Effector CD4-positive, alpha-beta T cell (primary cell): ENCODE measurements at places on chromosomes 13 and 19.

- no peak for DNase-seq
Observed at GRCh38 chr13:96229356-96229755, 139.4 kb downstream of the HS6ST3 start.

DNA sequence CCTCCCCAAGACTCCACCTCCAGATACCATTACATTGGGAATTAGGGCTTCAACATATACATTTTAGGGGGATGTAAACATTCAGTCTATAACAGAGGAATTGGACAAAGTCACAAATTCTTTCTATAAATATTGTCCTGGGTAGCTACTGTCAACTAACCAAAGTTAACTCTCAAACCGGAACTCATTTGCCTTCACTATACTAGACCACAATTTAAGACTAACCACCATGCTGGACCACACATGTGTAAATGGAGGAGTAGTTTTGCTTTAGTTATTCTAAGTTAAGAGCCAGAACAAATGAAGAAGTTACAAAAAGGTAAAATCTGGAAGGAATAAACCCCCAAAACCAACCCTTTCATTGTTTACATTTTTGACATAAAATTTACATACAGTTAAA is 222.8 kb downstream of the NDFIP2 start:
- DNase-seq, result no peak

DNA sequence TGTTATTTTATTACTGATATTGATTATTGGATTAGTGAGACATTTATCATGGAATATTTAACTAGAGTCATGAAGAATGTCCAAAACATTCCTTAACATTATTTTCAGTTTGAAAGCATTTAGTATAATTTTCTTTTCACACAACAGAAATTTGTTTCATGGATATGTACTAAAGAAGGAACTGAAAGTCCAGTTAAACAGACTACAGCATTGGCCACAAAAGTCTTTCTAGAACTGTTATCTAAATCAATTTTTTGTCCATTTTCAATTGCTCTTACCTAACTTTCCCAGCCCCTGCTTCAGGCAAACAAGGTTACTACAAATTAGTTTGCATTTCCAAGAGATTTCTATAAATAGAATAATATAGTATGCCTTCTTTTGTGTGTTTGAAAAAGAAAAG is 1018.0 kb upstream of the PCDH20 start:
- DNase-seq, result no peak

- DNase-seq, result no peak
Observed at GRCh38 chr13:32707471-32707870, 121.2 kb downstream of the PDS5B start.

DNA sequence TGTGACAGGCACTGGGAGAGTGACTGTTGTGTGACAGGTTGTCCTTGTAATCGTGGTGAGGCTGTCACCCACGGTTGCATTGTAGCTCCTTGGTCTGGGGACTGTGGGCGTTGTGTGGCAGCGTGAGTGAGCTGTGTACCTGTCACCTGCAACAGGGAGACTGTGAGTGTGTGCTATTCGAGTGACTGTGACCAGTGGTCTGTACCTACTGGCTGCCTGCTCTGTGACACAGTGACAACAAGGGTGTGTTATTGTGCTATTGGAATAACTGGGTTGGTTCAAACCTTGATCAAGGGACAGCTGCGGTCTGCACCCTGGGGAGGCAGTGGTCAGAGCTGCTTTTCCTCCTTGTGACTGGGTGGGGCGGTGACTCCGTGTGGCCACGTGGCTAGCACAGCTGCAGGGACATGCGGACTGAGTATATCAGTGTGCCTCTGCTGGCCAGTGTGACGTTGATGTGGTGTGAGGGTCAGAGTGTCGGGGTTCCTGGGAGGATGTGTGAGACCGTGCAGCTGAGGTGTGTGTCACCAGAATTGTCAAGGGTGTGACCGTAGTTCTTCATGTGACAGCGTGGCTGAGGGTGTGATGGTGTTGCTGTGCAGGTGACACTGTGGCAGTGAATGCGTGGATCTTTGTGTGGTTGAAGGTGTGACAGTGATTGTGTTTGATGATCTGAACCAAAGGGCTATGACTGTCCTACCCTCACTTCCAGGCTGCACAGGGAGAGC is 10.1 kb upstream of the NFIX start:
- DNase-seq, result no peak

DNA sequence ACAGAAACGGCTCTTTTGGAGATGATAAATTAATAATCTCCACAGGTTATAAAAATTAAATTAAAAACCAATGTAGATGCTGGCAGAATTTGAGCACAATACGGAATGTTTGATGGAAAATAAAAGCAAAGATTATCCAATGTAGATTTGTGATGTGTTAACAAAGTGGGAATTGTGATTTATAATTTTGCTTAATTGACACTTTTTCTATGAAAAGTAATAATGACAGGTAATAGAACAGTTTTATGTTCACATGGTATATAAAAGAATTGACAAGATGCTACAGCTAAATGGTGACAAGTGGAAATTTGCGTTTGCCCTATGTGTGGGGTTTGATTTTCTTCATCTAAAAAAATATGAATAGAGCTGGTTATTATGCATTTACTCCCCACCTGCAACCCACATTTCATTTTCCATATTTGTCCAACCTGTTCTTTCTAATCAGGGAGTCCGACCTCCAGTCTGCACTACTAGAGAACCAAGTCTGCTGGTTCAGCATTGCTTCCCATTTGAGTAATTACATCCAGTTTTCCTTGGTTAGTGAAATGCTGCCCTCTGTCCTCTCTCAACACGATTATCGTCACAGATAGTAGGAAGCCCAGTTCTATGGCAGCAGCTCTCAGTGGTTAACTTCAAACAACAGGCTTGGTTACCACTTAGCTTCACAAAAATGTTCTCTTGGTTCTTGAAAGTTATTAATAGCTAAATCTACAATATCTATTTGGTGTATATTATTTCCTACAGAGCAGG is 61.4 kb upstream of the SLITRK1 start:
- no peak for DNase-seq

DNA sequence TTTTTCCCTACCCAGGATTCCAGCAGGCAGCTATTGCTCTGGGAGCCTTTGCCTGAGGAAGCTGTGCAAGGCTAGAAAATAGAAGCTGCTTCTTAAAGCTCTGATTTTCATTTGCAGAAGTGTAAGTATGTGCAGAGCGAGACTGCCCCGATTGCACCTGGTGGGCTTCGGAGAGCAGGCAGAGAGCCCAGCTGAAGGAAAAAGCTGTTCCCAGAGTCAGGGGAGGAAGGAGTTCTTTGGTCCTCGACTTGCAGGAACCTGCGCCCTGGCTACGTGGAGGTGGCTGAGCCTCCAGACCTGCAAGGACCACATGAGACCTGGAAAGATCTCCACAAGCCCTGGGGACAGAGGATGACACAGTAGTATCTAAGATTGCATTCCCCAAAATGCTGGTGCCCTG is 235.0 kb upstream of the ARGLU1 start:
- DNase-seq, result no peak

- DNase-seq, result no peak
Observed at GRCh38 chr13:23534090-23534489, 36.1 kb upstream of the TNFRSF19 start.

DNA sequence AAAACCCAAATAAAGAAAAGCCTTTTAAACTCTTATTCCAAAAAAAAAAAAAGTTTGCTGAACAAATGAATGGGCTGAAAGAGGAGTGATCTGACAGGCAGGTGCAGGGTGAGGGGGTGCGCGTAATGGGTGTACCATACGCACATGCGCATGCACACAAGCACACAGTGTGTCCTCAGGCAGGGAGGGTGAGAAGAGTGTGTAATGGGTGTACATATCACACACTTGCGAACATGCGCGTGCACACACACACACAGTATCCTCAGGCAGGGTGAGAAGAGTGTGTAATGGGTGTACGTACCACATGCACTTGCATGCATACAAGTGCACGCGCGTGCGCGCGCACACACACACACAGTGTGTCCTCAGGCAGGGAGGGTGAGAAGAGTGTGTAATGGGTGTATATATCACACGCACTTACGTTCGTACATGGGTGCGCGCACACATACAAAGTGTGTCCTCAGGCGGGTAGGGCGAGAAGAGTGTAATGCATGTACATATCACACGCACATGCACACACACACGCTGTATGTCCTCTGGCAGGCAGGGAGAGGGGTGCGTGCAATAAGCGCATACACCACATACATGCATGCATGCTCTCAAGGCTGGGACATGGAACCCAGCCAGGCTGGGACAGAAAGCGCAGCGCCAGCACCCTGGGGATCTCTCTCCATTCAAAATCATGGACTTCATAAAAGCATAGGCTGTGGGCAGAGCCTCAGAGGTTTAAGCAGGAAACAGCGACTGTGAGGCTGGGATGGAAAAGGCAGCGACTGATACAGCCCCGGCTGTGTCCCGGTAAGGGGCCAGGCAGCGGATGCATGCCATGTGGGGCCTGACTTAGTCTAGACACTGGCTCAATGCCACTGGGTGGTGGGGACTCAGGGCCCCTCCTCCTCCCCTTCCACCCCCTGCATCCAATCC is 70.4 kb downstream of the CEBPG start:
- DNase-seq, result no peak
